Activated B cell treated with CpG ODN at 0.5 μM for 24 hours (primary cell): ENCODE measurements at places on chromosomes 12 and 14.

- DNase-seq: no peak
Measured at GRCh38 chr12:98559666-98560065, 33.8 kb upstream of the SLC25A3 start.

GRCh38 chr12:1445807-1446206 is 148.6 kb downstream of the FBXL14 start:
- no peak for DNase-seq

- no peak for DNase-seq
Measured at GRCh38 chr12:23066095-23066494, 441.1 kb downstream of the ETNK1 start.

DNA sequence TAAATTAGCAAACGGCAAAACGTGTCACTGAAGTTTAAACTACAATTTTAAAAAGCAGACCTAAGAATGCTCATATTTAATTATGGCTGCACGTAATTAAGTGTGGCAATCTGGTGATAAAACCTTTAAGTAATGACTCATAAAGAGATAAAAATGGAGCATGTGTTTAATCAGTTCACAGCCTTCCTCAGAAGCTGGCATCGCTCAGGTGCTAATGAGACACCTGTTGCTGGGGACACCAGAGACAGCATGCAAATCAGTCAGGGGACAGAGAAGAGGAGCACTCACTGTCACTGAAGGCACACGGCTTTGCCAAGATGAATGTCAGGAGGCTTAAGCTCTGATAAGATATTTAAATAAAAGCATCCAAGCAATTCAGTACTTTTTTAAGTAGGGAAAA is 840.3 kb downstream of the GALC start:
- DNase-seq: no peak

DNA sequence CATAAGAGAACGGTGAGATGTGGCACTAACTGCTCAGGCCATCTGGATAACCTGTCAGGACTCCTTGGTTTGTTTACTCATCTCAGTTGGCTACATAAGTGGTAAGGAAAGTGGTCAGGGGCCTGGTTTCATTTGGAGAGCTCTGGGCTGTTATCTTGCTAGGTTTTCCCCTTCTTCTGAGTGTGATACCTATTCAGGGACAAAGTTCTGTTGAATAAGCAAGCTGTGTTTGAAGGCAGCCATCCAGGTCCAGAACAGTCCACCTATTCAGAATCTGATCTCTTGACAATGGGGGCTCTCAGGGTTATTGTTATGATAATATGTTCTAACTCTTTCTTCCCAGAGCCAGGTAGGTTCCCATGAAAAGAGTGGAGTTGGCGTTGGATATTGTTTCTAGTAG is 194.9 kb downstream of the PAH start:
- no peak for DNase-seq

DNA sequence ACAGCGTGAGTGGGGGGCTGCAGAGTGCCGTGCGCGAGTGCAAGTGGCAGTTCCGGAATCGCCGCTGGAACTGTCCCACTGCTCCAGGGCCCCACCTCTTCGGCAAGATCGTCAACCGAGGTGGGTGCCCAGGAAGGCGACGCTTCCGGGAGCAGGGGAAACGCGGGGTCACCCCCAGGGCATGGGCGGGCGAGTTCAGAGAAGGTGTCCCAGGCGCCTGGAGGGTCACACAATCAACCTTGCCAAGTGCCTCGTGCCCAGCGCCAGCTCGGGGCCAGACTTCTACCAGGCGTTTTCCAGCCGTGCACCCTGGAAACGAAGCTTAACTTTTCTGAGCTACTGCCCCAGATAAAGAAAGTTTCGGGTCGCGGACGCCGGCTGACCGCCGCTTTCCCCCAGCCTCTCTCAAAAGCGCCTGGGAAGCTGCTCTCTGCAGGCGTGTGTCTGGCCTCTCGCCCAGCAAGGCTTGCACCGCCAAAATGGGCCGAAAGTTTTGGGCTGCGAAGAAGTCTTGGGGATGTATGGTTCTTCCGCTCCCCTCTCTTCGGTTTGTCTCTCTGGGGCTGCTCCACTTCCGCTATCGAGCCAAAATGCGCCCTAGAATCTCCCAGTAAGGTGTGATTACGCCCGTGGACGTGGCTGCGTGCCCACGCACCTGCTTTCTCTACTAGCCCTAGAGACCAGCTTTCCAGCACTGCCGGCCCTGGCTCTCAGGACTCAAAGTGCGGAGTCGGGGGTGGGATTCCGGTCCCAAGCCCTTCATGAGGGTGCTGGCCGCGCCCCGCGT is 1.7 kb downstream of the WNT1 start:
- DNase-seq: no peak

- no peak for DNase-seq
Measured at GRCh38 chr12:124691429-124691828, 124.0 kb upstream of the NCOR2 start.

DNA sequence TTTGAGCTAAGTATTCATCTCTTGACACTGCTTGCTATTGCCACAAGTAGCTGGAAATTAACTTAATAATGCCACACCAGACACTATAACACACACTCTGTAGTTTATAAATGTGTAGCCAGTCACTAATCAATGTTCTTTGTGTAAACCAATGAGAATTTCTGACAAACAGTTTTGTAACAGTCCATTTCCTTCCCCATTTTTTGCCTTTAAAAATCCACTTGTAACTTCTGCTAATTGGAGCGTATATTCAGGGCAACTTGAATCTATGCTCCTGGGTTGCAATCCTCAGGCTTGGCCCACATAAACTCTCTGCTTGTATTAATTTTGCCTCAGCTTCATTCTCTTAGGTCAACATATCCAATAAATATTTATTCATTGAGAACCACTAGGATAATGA is 125.0 kb upstream of the DHRS4 start:
- no peak for DNase-seq

GRCh38 chr14:24700511-24700910 is 66.5 kb upstream of the GZMB start:
- DNase-seq: no peak

DNA sequence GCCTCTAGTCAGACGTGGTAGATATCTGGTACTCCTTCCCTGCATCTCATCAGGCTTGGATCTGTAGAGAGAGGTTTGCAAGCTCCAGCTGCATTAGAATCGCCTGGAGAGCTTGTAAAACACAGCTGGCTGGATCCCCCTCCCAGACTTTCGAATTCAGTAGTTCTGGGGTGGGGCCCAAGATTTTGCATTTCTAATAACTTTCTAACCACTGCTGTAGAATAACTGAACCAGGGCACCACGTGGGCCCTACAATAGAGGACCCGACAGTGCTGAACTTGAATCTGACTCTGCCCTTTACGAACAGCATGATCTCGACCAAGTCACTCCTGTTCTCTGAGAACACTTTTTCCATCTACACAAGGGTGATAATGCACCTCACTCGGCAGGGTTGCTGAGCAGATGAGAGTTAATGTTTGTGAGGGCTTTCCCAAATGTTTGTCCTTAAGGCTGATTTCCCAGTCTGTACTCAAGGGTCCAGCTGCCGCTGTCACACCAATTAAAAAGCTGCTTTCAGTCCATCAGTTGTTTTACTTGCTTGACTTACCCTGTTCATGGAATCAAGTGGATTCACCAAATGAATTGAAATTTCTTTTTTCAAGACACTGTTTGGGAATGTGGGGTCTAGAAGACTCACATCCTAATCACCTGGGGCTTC is 86.6 kb upstream of the SLC24A4 start:
- no peak for DNase-seq

DNA sequence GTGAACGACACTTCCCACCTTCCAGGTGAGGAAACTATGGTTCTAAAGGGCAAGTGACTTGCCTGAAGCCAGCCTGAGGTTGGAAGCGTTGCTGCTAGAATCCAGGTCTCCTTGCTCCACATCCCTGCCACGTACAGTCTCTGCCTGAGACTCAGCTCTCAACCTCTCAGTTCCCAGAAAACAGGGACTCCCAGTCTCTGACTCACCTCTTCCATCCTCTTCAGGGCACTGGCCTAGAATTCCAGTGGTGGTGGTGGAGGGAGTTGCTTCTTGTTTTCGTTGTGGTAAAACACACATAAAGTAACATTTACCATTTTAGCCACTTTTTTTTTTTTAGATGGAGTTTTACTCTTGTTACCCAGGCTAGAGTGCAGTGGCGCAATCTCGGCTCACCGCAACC is 7.3 kb downstream of the GPR68 start:
- no peak for DNase-seq
